ENCODE measurements at places on chromosomes 1 and 21.
A peak's percentile ranks its signal among the peaks of the same experiment; 100 is the strongest.

DNA sequence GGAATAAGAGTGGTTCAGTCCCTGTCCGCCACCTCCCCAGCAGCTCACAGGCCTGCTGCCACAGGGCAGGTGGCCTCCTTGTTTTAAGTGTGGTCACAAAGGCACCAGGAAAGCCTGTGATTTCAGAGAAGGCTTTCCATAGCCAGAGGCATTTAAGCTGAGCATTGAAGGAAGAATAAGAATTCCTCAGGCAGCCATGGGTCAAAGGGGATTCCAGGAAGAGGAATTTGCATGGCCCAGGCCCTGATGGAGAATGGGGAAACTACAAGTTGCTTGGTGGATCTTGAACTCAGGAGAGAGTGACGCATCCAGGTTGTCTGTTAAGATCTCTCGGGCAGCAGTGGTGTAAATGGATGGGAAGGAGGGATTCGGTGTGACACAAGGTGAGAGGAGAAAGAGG lies 66.7 kb downstream of the KLHDC7A start:
- no peak for DNase-seq

GRCh38 chr1:41641475-41641814 lies 157.0 kb upstream of the EDN2 start:
- DNase-seq, result peak; percentile 68

GRCh38 chr1:157363660-157364140 lies 188.6 kb downstream of the FCRL5 start:
- DNase-seq, result no peak

DNA sequence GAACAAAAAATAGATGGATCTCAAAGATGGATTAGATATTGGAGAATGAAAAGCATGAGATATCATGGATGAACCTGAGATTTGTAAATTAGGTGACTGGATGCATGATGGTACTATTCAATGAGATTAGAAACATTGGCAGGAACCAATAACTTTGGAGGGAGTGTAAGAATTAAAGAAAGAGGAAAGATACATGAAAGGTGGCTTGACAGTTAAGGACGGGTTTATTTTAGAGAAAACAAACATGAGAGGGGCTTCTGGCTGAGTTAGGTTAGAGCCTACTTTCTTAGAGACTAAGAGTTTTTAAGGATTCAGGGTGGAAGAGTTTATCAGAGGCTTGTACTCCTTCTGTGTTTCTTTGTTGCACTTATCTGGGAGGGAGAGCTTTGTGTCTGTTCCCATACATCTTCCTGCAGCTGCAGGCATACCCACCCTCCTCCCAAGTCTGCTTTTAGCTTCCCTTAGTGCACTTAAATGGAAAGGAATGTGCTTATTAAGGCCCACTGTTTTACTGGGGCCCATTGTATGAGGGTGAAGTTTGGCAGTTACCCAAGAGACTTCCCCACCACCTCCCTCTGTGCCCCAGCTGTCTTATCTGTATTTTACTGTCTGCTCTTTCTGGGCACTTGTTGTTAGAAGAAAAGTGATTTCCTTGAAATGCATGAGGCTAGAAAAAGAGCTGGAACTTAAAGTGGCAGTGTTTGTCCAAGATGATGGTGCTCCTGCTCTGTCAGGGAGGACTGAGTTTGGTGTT lies 26.1 kb upstream of the CR2 start:
- DNase-seq, result no peak

- peak; percentile 95 for DNase-seq
Measured at GRCh38 chr1:23367791-23368561, 1.7 kb downstream of the ZNF436 start.

DNA sequence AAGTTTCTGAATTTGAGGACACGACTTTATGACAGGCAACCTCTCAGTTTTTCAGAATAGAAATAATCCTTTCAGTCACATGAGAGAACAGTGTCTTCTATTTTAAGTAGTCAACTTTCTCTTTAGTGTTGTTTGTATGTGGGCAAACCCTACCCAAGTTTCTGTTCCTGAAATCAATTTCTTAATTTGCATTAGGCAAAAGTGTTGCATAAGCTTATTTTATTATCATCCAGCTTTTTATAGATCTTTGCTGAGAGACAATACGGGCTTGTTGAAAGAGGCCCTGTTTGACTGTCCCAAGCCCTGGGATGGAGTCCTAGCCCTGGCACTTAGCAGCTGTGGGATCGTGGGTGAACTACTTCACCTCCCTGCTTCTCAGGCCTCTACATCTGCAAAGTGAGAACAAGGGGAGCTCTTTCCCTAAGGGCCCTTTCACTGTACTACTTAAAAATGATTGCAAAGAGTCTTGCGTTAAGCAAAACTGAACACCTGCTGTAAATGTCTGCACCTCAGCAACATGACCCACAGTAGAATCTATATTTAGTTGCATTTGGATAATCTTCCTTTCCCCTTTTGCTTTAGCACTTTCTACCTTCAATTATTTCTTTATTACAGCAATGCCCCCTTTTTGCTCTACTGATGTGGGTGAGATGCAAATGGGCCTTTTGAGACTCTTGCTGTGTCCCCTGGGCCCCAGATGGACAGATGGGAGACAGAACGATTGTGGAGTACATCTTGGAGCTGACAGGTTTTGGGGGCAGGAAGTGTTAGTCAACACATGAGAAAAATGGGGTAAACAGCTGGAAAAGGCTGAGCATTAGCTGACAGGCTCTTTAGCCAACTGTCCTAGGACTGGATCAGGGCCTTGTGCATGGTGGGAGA lies 41.0 kb upstream of the SCAF4 start:
- DNase-seq, result no peak

GRCh38 chr21:17597680-17598079 lies 15.0 kb downstream of the BTG3 start:
- no peak for DNase-seq

DNA sequence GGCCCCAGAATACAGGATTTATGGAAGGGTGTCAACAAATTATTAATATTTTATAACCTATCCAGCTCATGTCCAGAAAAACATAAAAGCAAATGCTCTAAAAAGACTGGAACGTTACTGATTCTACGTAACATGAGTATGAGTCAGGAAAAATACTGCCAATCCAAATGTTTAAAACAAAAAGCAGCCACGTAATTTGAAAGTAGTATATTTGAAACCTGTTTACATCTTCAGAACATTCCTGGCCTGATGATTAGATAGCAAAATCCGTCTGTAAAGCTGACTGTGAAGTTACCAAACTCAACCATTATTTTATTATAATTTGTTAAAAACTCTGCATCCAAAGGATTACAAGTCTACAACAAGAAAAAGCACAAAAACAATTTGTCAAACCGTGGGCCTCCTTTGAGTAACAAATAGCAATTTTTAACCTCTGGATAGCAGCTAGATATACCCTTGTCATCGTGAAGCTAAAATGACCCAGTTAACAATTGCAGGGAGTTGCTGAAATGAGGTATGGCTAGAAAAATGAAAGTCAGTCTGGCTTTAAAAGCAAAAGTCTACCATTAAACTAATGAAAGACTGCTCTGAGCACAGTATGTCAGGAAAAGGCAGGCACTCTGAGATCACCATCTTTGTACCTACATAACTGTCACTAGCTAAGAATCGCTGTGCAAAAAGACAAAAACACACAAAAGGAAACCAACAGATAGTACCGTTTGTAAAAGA lies 1.2 kb downstream of the UBR4 start:
- no peak for DNase-seq

Measured in activated T-cell treated with anti-CD3 and anti-CD28 coated beads, Interleukin-2, amount 50 U/mL, for 48 hours (primary cell).